OCI-LY7 (cell line): ENCODE measurements at places on chromosomes 11 and 22.

DNA sequence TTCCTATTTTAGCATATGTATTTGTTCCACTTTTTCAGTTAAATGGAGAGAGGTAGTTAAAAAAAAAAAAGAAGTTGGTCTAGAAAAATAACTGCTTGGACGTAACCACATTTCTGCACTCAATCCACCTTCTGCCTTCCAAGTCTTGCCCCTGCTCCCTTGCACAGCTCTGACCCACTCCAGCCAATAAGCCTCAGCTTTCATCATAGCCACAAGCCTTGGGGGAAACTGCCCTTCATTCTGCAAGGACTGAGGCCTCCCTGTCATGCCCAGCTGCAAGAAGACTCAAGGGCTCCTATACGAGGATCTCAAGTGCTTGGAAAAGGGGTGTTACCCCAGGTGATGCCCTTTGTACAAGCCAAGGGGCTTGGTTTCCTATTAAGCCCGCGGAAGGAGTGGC, 36.0 kb upstream of the OAF start:
- DNase-seq = no peak

- DNase-seq = no peak
These were observed 189.6 kb upstream of the CCDC90B start for GRCh38 chr11:83475760-83476159.

DNA sequence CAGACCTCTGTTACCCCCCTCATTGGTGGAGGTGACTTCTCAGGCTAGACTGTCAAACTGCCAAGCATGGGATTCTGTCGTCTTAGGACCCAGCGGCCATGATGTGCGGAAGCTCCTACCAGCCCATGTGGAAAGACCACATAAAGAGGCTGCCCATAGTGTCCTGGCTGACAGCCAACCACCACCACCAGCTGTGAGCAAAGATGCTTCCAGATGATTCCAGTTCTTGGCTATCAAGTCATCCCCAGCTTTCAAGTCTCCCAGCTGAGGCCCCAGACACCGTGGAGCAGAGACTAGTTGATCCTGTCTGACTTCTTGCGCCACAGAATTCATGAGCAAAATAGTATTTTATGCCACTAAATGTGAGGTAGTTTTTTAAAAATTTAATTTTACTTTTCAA, 32.9 kb downstream of the SCUBE1 start:
- DNase-seq = no peak

DNA sequence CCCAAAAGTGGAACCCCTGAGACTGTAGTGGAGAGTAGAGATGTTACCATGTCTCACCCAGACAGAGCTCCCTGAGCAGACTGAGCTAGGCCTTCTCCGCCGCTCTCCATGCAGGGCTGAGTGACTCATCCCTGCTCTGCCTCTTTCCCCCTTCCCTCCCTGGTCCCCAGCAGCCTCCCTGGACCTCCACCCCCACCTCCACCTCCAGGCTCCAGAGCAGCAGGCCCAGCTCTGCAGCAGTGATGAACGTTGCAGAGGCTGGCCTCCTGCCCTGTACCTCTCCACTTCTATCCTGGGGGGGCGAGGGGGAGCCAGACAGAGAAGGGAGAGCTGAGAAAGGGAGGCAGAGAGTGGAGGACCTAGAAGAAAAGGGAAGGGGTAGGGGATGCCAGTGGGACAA, 19.3 kb upstream of the ARAP1 start:
- DNase-seq = no peak

- no peak for DNase-seq
These were observed 43.6 kb downstream of the ARHGAP8 start for GRCh38 chr22:44795701-44796630.

DNA sequence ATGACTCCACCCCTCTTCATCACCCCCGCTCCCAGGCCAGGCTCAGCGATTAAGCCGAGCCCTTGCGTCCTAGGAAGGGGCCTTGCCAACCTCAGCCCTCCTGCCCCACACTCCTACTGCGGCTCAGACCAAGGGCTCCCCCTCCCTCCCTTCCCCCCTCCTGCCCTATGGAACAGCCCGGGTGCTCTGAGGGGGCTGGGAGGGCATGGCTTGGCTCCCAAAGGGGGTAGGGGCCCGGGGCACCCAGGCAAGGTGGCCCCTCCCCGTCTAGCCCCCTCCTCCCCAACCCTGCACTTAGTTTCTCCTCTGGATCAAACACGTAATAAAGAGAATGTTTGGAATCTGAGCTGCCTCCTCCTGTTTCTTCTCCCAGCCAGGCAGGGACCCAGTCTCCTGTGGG, 6.3 kb downstream of the RCOR2 start:
- no peak for DNase-seq

GRCh38 chr11:70736937-70737640, 338.8 kb downstream of the CTTN start:
- no peak for DNase-seq

GRCh38 chr11:71397961-71398360, 50.2 kb downstream of the DHCR7 start:
- no peak for DNase-seq

DNA sequence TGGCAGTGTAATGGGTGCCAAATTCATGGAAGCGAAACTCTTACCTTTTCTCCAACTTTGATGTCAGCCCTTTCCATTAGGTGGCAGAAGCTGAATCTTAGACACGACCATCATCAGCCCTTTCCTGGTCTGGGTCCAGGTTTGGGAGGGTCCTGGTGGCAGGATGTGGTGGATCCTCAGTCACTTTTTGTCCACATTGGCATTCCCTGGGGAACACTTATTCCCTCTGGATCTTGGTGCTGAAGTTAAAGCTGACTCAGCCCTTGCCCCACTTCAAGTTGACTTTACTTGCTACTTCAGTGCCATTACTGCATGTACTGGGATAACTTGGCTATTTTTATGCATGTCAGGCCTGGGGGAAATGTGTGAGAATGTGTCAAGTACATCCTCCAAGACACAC, 16.6 kb upstream of the NTM start:
- no peak for DNase-seq

DNA sequence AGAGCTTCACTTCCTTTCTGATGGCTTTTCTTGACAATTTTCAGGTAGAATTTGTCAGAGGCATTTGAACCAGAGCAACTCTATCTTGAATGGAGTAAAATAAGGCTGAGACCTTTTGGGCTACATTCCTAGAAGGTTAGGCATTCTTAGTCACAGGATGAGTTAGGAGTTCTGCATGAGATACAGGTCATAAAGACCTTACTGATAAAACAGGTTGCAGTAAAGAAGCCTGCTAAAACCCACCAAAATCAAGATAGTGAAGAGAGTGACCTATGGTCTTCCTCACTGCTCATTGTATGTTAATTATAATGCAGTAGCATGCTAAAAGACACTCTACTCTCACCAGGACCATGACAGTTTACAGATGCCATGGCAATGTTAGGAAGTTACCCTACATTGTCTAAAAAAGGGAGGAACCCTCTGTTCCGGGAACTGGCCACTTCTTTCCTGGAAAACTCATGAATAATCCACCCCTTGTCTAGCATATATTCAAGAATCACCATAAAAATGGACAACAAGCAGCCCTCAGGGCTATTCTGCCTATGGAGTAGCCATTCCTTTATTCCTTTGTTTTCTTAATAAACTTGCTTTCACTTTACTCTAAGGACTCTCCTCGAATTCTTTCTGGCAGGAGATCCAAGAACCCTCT, 1519.7 kb upstream of the TENM4 start:
- DNase-seq = no peak

GRCh38 chr11:69541001-69541285, 59.5 kb downstream of the LINC01488 start:
- no peak for DNase-seq

- DNase-seq = no peak
These were observed 453 bp downstream of the GAS2 start for GRCh38 chr11:22666688-22667439.

DNA sequence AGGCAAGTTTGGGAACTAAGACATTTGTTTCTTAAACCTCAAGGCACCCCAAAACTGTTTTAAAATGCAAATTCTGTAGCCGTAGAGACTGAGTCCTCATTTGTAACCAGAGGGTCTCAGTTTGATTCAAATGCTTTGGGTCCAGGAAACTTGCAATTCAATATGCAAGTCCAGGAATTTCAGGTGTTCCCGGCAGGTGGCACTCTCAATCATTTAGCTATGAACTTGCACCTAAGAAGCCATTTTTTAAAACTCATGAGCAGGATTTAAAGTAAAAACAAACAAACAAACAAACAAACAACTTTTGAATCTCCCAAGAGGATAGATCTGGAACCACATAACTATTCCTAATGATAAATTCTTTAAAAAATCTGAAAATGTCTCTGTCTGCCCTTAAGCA, 8.7 kb upstream of the ABTB2 start:
- DNase-seq = no peak

GRCh38 chr11:123110397-123110796, 48.5 kb upstream of the HSPA8 start:
- no peak for DNase-seq

GRCh38 chr22:20484948-20485683, 10.5 kb downstream of the KLHL22 start:
- no peak for DNase-seq

- no peak for DNase-seq
These were observed 97.7 kb downstream of the ABTB2 start for GRCh38 chr11:34260072-34260575.

- DNase-seq = no peak
These were observed 11.9 kb upstream of the HBE1 start for GRCh38 chr11:5281596-5281995.

DNA sequence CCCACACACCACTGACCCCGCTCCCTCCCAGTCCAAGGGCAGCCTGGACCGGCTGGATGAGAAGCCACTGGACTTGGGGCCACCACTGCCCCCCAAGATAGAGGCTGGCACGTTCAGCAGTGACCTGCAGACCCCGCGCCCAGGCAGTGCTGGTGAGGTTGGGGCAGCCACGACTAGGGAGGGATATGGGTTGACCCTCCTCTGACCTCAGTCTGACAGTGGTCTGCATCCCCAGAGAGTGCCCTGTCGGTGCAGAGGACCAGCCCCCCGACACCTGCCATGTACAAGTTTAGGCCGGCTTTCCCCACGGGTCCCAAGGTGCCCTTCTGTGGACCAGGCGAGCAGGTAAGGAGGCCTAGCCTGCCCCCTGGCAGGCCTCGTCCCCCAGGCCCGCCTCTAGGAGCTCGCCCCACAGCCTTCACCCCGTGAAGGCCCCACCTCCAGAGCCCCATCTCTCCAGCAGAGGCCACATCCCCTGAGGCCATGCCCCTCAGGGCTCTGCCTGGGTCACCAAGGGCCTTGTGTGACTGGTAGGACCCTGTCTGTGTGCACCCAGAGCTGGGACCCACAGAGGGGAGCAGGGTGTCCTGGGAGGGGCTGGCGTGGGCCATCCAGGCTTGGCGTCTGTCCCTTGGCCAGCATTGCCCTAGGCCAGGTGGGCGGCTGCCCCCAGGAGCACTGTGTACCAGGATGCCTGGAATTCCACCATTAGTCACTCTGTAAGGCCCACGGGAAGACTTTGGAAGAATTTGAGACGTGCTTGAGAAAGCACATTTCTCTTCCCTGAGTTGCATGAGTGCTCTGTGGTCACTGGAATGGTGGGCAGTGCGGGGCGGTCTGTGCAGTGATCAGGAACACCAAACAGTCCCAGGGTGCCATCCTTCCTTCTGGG, 9.4 kb downstream of the CCDC188 start:
- DNase-seq = no peak

GRCh38 chr11:115168229-115168671, 336.0 kb downstream of the CADM1 start:
- no peak for DNase-seq

- DNase-seq = no peak
These were observed 297.9 kb upstream of the C11orf87 start for GRCh38 chr11:109123816-109124787.

DNA sequence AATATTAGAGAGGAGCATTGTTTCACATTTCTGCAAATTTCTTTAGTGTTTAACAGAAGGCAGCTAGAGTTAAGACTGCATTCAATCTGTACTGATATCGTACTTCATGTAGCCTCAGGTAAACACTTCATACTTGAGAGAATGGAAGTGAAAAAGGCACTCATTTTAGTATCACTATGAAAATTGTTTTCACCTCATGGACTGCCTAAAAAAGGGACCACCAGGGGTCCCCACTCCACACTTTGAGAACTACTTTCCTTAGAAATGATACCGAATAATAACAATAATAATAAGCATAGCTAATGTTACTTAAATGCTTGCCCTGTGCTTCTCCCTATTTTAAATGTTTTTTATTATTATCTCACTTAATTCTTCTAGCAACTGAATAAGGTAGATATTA, 95.1 kb downstream of the BLID start:
- peak; percentile 4 for DNase-seq

DNA sequence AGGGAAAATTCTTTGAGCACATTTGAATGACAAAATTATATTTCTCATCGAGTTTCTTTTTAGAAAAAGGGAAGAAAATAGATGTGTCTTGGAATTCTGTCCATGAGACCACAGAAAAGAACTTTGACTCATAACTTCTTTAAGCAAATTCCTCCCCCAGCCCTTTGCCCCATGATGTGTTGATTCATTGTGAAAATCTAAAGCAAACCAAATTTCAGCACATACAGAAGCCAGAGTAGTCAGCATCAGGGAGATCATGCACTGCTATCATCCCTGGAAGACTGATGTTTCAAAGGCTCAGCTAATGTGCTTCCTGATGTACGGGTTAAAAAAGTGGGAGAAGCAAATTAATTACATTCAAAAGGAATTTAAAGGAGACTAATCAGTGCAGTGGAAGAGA, 159.7 kb downstream of the FAT3 start:
- no peak for DNase-seq

GRCh38 chr22:36746375-36746970, 29.4 kb downstream of the IFT27 start:
- DNase-seq = no peak

- no peak for DNase-seq
These were observed 86.5 kb upstream of the SLC25A18 start for GRCh38 chr22:17476838-17477237.

DNA sequence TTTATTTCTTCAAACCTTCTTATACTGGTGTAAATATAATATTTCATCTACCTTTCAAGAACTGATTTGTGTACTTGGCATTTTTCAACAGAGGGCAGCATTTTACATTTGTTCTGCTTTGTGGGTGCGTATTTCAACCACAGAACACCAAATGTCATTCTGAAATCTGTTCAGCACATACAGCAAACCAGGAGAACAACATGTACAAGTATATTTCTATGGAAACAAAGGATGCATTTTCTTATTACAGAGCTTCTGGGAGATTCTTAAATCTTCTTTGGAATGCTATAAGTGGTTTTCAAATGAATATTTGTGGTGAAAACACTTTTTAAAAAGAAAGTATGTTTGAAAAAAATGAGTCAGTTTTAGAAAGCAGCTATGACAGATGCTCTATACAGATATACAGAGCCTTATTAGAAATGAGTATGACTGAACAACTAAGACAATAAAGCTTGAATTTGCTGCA, 946.0 kb downstream of the FAM181B start:
- peak; percentile 49 for DNase-seq

DNA sequence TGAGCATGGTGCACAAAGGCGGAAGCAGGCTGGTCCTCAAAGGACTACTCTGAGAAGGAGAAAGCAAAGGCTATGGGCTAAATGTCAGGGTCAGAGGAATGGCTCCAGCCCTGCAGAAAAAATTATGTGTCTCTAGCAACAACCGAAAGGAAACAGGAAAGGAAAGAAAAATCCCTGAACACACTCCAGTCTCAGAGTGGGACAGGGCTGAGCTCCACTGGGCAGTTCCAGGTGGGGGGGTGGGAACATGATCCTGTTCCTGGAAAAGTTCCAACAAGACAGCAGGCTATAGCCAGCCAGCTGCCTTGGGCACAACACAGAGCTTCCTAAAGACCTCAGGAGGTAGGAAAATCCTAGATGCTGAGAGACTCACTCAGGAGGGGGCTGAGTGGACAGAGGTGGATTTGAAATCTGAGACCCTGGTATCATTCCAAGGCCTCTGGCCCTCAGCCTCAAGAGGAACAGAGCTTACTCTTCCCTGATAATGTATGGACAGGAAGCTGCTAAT, 1088.2 kb downstream of the TBC1D22A start:
- DNase-seq = no peak

GRCh38 chr11:44702889-44703288, 23.9 kb upstream of the TSPAN18 start:
- DNase-seq = no peak
